ENCODE measurements at places on chromosomes 2 and 18. TPM values are rescaled to one million over a fixed set of nuclear protein-coding genes. Genes with fewer than 3 reads are reported as not detected.

The ARHGAP28 gene
- total RNA-seq: not detected

DNA sequence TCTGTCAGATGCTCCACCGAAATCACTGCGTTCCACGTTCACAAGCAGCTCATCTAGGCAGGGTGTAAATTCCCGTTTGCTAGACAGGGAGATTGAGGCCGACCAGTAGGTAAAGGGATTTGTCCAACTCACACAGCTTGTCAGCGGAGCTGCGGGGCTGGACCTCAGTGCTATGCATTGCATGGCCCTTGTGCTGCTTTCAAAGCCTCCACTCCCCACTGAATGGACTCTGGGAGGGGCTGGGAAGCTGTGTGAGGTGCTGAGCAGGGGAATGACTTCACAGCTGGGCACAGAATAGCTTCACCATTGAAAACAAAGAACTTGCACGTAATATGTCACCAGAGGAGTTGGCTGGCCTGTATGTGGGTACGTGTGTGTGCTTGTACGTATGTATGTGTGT, 21.4 kb downstream of the CELF4 start:
- DNase-seq: no peak

The SPP2 gene
- total RNA-seq: not detected

- no peak for DNase-seq
Measured at GRCh38 chr2:229133155-229133772, 137.8 kb downstream of the PID1 start.

The SPATA3 gene
- not detected for total RNA-seq

The LRPPRC gene
- total RNA-seq: 55.4 TPM

DNA sequence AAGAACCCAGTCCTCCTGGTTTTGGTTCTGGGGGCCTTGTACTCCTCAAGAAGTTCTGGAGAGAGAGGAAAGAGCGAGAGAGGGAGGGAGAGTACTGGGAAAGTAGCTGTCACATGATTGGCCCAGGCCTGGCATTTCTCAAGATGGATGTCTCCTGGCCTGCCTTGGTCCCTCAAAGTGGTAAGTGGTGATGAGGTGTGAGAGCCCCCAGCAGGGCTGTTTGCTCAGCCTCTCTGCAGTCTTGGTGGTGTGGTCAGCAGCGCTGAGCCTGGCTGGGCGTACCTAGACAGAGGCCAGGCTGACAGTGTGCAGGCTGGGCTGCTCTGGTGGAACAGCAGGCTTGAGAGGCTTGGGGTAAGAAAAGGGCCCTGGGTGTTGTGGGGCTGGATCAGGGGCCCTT, 2.5 kb downstream of the SPEG start:
- DNase-seq: no peak

DNA sequence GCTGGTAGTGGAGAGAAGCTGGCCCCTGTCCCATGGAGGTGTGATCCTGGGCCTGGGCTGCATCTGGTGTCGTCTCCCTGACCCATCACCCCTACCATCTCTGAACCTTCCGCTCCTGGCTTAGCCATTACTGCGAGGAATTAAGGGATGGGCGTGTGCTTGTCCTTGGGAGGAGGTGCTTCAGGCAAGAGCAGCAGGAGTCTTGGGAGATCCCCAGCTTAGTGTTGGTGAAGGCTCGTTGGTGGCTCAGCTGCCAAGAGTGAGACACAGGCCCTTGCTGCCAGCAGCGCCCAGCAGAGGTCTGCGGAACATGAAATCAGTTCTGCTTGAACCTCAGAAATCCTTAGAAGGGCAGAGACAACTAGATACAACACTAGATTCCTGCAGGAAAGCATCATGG, 59.9 kb upstream of the TGFA start:
- no peak for DNase-seq

DNA sequence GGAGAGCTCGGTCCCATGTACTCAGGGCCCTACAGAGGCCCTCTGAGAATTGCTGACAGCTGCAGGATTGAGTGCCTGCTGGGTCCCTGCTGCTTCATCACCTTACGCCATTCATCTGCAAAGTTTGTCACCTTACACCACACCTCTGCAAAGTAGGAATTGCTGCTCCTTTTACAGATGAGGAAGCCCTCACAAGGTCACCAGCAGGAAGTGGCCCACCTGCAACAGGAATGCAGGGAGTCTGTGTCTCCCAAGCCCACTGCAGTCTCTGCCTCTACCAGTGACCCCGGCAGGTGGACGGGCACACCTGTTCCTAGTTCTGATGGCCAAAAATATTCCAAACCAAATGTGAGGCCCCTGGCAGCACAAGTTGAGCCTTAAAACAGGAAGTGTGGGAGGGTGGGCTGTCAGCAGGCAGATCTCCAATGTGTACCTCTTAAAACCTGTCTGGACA, 441.4 kb downstream of the NBAS start:
- DNase-seq: no peak

GRCh38 chr2:60529785-60530627, 23.4 kb downstream of the BCL11A start:
- DNase-seq: no peak

The HTR2B gene
- 0.14 TPM for total RNA-seq

GRCh38 chr18:23043803-23044376, 91.4 kb upstream of the CABLES1 start:
- no peak for DNase-seq

The RAB17 gene
- total RNA-seq: not detected

- DNase-seq: no peak
Measured at GRCh38 chr2:61045226-61045625, 20.4 kb upstream of the SANBR start.

GRCh38 chr2:164739966-164740365, 101.7 kb downstream of the COBLL1 start:
- DNase-seq: no peak

The ANKRD62 gene
- total RNA-seq: not detected

DNA sequence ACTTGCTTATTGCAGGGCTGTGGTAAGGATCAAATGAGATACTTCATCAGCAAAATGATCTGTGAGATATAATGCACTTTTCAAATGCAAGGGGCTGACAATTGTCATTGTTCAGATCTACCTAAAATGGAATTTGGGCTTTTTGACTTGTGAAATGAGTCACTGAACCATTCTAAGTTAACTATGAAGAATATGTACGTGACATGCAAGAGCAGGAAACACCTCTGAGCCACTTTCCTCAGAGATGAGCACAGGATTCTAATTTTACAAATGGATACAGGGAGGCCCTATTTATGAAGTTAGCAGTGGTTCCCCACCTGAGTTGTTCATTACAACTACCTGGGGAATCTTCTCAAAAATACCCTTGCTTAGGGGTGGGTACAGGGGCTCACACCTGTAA, 26.7 kb downstream of the CTLA4 start:
- no peak for DNase-seq

The TMEM87B gene
- total RNA-seq: 8.9 TPM

DNA sequence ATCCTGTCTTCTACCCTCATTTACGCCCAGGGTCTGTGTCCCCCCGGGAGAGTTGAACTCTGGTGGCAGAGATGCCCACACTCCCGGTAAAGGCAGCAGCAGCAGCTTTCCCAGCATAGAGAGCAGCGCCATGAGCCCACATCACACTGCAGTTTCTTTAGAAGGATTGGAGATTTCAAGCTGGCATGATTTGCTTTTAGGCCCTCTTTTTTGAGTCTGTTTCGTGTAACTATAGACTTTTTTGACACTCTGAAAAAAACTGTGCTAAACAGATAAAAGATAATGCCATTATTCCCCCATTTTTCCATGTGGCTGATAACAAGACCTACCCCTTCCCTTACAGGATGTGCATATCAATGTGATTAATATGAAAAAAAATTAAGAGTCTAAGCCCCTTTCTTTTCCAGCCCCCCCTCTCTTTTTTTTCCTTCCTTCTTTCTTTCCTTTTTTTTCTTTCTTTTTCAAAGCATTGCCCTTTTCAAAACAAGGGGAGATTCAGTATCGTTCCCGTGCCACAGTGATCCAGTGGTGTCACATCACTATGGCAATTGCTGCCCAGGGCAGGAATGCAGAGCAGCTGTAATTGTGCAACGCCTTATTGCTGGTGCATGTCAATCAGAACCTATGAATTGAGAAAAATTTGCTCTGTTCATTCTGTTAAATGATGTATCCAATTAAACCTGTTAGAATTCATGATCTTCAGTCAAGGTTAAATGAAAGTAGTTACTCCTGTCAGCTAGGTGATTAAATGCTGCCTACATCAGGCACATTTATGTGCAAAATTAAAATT, 104.5 kb downstream of the CDCA7 start:
- no peak for DNase-seq

GRCh38 chr18:421247-422155, 79.0 kb downstream of the COLEC12 start:
- DNase-seq: no peak

DNA sequence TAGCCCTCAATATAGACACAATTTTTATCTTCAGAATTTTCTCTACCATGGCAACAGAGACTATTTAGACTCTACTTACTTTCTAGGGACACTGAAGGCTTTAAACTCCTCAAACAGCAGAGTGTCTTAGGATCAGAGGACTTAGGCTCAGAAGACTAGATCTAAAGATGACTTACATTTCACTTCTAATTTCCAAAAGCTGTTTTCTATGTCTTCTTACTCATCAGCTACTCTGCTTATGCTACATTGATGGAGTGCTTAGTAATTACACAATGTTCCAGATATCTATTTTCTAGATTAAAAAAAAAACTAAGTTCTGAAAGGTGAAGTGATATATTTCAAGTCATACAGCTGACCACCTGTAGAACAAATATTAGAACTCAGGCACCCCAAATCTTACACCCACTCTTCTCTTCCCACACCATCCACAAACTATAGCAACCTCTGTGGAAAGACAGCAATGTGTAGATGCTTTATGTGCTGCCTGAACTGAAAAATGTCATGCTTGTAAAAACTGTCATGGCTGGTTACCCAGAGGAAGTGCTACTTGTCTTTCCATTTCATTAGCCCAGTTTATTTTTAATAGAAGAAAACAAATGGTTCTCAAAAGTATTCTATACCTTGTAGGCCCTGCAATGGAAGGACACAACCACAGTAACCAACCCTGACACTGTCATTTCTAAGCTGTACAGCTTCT, 831.0 kb upstream of the ACVR2A start:
- no peak for DNase-seq

- peak; percentile 88 for DNase-seq
Measured at GRCh38 chr2:68828887-68829708, 42.1 kb downstream of the BMP10 start.

DNA sequence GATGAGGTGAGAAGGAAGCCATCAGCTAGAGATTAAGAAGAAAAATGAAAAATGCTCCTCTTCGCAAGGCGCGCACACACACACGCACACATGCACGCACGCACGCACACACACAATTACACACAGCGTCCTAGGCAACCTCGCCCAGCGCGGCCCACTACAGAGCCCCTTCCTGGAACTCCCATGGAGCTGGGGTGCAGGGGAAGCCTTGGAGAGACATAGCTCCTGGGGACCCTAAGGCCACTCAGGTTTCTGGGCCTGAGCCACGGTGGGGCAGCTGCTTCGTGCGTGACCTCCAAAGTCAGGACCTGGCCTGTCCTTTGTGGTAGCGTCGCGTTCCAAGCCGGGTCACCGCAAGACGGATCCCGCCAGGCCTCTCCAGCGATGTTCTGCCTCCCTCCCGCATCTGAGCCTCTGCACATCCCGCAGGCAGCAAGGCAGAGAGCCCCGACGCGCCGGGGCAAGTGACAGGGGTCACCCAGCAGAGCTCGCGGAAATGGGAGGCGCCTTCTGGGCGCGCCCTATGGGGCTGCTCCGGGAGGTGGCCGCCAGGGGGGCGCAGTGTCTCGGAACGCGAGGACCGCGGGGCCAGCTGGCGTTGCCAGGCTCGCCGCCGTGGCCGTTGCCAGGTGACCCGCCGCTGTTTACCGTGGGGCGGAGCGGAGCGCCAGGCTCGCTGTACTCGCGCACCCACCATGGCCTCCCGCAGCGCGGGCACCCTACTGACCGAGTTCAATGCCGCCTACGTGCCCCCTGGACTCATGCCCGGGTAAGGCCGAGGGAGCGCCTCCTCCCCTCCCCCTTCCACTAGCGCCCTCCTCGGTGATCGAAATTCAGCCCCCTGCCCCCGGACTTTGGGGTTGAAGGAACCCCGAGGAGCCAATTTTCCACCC, 79.0 kb downstream of the CIB4 start:
- peak; percentile 32 for DNase-seq

The DSG1 gene
- total RNA-seq: not detected

DNA sequence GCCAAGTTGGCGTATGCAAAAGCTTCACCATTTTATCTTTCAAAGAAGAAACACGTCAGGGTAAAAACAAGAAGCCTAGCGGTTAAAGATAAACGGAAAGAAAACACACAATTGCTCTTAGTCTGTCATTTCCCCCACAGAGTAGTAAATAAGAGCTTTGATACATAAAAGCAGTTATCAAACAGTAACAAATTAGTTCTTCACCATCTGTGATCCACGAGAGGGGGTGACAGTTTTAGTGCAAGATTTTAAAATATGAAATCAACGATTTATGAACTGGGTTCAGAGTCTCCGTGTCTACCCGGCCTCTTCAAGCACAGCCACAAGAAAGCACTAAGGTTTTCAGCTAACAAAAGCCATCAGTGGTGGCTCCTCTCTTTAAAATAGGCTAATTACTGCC, 703.9 kb upstream of the ID2 start:
- DNase-seq: no peak

The CXCR1 gene
- total RNA-seq: not detected

GRCh38 chr2:197128897-197129296, 181.7 kb downstream of the ANKRD44 start:
- DNase-seq: no peak

DNA sequence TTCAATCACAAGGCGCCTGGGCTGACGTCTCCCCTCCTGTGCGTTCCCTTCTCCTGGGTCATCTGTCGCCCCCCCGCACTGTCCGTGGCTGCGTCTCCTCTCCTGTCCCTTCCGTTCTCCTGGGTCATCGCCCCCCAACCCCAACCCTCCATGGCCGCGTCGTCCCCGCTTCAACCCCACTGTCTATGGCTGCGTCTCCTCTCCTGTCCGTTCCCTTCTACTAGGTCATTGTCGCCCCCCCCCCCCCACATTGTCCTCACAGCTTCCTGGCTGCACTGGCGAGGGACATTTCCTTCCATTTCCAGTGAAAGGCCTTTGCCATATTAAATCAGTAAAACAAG, 118.9 kb downstream of the TMEM18 start:
- DNase-seq: no peak

DNA sequence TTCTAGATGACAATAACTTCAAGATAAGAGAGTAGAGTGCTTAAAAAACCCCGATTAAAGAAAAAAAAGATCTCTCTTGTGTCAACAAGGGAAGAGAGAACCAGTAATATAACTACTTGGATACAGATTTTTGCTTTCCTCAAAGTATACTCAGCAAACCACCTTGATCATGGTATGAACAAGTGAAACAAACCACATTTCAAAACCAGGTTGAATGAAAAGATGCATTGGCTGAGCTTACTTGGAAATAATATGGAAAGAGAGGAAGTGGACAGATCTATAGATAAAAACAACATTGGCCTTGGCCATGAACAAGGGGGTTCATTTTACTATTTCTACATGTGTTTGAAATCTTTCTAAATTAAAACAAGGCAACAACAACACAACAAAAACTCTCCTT, 50.1 kb downstream of the ATP8B1 start:
- no peak for DNase-seq

DNA sequence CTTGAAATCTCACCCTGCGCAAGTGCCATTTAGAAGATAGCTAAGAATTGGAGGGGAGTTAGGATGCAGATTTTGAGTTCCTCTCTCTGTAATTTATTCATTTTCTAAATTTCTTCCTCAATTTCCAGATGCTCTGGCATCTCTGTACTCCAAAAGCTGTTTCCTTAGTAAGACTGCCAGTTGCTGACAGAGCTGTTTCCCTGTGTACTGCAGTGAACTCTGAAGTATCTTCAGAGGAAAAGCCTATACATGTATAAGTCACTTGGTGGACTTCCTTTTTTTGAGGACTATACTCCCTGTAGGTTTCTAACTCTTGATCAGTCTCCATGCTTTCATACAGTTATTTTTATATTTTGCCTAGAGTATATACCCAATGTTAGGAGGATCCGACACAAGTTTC, 1.5 kb upstream of the RESP18 start:
- DNase-seq: no peak

GRCh38 chr2:37472959-37473358, 128.5 kb downstream of the QPCT start:
- no peak for DNase-seq
